ENCODE measurements at places on chromosomes 3 and 15. TPM values are rescaled to one million over a fixed set of nuclear protein-coding genes. Genes with fewer than 3 reads are reported as not detected.

- no peak for DNase-seq
- H3K27me3 ChIP-seq = no peaks in the 10 kb centered on the region
- H3K4me3 ChIP-seq = no peak overlapping the region
- no peak overlapping the region for H3K27ac ChIP-seq
- no peaks in the 10 kb centered on the region for H3K36me3 ChIP-seq
Observed at GRCh38 chr3:154164387-154164786, 43.2 kb downstream of the ARHGEF26 start.

Gene DOCK3
- 9.0 TPM for total RNA-seq

GRCh38 chr3:99780749-99781148, 36.9 kb upstream of the CMSS1 start:
- no peak overlapping the region for H3K4me3 ChIP-seq
- no peaks in the 10 kb centered on the region for H3K27me3 ChIP-seq
- DNase-seq = no peak
- no peaks in the 10 kb centered on the region for H3K4me1 ChIP-seq
- H3K27ac ChIP-seq = no peak overlapping the region
- H3K36me3 ChIP-seq = no peaks in the 10 kb centered on the region

DNA sequence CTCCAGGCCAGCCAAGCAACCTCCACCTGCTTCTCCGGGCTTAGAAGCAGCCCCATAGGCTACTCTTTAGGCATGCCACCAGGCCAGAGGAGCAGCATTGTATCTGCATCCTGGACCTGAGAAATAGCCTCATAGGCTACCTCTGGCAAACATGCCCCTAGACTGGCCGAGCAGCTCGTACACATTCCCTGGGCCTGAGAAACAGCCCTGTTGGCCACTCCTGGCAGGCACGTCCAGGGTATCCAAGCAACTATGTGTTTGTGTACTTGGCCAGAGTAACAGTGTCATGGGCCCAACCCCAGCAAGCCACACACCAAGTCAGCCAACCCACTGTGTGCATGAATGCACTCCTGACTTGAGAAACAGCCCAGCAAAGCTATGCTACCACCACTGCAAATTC, 498.7 kb upstream of the CDIN1 start:
- DNase-seq = no peak
- no peak overlapping the region for H3K27ac ChIP-seq
- H3K27me3 ChIP-seq = no peaks in the 10 kb centered on the region
- H3K36me3 ChIP-seq = no peaks in the 10 kb centered on the region
- peaks cover 5% of the 10 kb centered on the region for H3K4me1 ChIP-seq

DNA sequence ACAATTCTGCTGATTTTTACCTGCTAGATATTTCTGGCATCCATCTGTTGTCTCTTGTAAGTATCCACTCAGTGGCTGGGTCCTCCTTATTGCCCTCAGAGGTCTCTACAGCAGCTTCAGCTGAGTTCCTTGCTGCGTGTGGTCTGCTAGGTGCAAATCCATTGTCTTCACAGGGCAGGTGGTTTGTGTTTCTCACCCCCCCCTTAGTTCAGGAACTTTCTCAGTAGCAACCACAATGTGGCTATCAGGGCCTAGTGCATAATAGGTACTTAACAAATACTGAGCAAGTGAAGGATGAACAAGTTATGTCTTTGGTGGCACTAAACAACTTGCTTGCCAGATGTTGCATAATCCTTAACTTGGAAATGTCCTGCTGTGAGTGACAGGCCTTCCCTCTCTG, 96.7 kb upstream of the KLHL25 start:
- H3K36me3 ChIP-seq = no peaks in the 10 kb centered on the region
- DNase-seq = no peak
- no peaks in the 10 kb centered on the region for H3K4me1 ChIP-seq
- H3K27ac ChIP-seq = no peak overlapping the region
- H3K27me3 ChIP-seq = no peaks in the 10 kb centered on the region

Measured in esophagus muscularis mucosa (tissue), 4 donors.